SK-N-DZ (cell line): ENCODE measurements at places on chromosomes 7 and 10.
A peak's percentile ranks its signal among the peaks of the same experiment; 100 is the strongest.

- DNase-seq = no peak
Measured at GRCh38 chr7:32901629-32902028, 10.1 kb upstream of the KBTBD2 start.

DNA sequence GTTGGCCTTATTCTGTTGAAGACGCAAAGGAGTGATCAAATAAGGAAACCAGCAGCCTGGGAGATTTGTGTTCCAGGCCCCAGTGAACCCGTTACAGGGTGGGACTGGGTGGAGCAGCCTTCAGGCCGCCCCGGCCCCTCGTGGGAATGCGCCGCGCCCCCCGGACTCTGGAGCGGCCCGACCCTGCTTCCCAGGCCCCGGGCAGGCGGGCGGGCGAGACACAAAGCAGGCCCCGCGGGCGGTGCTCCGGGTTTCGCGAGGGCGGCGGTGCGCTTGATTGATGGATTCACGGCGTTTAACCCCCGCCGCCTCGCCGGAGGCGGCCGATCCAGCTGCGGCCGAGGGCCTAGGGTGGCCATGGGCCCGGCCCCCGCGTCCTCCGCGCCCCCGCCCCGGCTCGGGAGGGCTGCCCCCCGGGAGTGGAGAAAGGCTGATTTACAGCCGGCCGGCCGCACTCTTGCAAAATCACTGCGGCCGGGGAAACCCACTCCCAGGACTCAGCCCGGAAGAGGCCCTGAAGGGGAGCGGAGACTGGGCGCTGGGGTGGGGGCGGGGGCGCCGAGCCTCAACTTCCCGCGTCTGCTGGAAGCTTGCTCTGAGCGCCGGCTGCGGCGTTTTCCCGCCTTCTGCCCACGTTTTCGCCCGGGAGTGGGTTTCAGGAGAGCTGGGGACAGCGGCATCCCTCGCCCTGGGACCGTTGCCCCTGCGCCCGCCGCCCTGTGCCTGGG, 299.6 kb upstream of the NFE2L3 start:
- DNase-seq = peak; percentile 41

GRCh38 chr7:4725014-4725849, 43.1 kb downstream of the FOXK1 start:
- no peak for DNase-seq

- no peak for DNase-seq
Measured at GRCh38 chr10:68813559-68813958, 13.8 kb upstream of the STOX1 start.

DNA sequence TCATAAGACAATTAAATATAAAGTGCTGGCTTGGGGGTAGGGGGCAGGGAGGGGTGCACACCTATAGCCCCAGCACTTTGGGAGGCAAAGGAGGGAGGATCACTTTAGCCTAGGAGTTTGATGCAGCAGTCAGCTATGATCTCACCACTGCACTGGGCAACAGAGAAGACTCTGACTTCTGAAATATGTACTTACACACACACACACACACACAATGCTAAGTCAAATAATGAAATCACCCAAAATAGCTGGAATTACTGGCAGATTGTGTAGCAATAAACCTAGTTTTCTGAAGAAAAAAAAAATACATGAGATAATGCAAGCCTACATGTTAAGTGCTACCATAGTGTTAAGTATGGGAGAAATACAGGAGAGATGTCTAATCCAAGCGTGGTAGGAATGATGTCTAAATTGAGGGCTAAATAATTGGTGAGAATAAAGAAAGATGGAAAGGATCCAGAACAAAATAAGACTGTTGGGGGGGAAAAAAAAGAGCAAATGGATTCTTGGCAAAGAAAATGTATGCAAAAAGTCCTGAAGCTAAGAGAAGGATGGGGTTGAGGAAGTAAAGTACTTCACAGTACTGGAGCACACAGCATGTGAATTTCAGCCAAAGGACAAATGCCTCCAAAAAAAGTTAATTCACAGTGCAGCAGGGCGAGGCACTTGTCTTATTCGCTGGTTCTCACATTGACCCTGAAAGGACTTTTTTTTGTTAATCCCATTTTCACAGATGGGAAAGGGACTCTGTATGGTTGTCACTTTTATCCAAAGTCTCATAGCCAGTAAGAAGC, 73.9 kb downstream of the IGF2BP3 start:
- no peak for DNase-seq

DNA sequence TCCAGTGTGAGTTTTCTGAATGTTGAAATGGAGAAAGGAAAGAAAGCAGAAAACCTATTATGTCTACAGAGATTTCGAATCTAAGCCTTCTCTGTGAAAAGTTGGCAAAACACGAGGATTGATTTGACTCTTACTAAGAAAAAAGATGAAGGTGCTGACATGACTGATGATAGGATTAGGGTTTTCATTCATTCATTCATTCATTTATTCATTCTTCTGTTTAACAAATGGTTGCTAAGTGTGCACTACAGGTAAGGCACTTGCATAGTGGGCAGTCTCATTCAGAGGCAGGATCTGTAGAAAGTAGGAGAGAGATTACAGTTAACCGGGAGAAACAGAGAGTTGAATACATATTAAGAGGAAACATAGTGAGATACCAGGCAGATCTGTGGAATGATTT, 137.1 kb downstream of the ZNF365 start:
- no peak for DNase-seq

- DNase-seq = no peak
Measured at GRCh38 chr10:69472544-69472943, 21.3 kb downstream of the TSPAN15 start.

DNA sequence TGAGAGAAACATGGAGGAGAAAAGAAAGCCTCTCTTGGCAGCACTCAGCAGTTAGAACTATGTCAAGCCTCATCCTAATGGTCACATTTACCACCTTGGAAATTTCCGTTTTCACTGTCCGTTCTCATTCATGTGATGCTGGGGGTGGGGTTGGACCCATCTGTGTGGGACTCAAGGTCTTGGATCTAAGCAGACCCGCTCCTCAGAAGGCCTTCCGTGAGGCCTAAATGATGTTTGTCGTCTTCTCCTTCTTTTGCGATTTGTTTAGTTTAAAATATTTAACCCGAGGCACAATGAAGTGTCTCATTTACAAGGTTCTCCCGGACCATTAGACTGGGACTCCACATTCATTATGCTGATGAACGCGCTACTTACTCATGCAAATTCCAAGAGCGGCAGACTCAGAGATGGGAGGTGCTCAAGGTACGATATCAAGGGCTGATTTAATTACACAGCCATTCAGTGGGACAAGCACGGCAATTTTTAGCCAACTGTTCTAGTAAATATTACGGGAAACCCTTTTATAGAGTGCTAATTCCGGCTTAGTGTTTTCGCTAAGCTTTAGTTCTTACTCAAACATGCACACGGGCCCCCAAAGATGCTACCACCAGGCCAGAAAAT, 109.1 kb upstream of the EFCAB10 start:
- no peak for DNase-seq

- DNase-seq = no peak
Measured at GRCh38 chr10:51821045-51821444, 121.7 kb upstream of the CSTF2T start.

DNA sequence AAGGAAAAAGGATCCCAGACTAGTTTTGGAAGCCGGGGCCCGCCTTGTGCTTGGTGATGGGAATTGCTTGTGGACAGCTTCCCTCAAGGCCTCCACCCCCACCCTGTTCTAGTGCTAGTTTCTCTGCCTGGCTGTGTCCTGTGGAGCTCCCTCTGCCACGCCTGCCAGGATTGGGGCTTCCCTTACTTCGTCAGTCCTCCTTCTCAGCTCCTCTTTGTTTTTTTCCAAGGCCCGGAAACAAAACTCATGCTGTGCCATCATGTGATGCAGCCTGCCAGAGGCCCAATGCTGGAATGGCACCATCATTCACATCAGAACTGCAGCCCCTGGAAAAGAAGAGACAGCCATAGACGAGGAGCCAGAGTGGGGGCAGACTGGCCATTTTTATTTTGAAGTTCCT, 11.2 kb downstream of the YKT6 start:
- no peak for DNase-seq

- no peak for DNase-seq
Measured at GRCh38 chr10:92918603-92919002, 70.3 kb downstream of the EXOC6 start.

DNA sequence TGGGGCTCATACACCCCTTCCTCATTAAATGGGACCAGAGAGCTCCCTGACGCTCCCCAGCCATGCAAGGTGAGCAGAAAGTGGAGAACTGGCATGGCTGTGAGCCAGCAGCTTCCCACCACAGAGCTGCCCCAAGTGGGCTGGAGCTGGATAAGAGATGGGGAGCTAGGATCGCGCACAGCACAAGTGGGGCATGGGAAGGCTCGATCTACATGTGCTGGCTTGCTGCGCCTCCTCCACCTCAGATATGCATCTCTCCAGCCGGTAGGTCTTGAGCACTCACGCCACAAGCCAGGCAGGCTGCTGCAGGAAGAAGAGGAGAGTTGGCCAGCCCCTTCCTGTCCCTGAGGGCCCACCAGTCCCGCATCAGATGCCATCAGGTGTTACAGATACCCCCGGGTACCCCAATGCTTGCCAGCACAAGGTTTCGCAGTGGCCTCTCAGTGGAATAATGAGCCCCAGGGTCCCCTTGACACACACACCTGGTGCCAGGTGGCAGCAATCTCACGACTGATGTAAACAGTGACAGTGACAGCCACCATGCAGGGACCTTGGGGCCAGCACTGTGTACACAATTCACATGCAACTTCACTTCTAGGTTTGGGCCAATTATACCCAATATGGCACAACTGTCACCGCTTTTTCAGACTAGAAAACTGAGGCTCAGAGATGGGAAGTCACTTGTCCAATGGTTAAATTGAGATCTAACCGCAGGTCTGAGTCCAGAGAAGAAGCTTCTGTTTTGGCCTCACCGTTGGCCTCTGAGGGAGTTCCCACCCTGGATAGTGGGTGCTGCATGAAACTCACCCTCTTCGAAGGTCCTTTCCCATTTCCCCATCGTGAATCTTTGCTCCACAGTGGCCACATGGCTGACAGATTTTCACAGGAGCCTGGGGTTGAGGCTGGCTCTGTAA, 79.3 kb downstream of the OAT start:
- DNase-seq = peak; percentile 31

DNA sequence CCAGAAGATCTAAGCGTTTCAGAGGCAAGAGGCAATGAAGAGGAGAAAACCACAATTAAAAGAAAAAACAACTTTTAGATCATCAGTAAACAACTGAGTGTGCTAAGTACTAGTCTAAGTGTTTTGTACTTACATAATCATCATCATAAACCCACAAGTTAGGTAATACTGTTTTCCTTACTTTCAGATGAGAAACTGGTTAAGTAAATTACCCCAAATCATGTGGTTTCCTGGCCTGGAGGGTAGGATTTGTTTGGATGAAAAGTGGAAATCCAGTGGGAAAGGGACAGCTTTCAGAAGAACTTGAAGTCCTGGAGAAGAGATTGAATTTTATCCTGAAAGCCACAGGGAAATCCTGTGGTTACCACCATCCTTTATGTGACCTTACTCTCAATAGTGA, 463.3 kb downstream of the LRMDA start:
- no peak for DNase-seq

DNA sequence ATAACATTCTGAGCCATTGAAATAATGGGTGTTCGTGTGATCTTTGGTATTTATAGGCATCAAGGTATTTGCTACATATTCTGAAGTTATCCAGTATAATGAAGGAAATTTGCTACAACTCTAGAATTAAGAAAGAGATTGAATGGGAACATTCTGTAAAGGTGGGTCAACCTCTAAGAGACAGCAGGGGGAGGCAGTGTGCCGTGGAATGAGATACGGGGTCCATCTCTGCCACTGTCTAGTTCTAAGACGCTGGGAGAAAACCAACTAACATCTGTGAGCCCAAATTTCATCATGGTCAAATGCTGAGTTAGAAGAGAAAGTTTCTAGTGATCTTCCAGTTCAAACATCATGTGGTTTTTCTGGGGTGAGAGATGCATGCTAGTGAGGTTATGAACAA, 368.9 kb downstream of the SORCS1 start:
- peak; percentile 67 for DNase-seq

DNA sequence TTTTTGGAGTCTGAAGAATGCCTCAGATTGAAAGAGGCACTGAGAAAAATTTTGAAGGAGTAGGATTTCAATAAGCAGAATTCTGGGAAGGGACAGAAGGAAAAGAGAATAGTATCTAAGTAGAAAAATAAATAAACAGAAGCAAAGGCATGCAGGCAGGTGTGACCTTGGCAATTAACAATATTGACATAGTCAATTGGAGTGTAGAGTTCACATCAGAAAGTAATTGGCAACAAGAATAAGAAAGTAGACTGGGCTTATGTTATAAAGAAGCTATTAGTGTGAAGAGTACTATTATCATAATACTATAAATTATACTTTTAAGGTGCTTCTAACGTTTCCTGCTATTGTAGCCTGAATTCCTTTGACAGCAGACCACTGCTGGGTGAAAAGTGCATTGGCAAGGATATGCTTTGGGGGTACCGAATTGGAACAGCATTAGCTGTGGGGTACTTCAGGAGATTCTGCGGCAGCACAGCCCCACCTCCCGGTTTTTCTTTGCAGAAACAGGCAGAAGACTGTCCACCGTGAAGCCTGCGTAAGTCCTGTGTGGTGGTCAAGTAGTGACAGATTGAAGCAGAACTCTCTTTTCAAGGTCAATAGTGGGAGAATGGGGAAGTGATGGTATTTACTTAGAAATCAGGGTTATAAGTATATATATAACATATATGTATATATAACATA, 357.0 kb downstream of the THSD7A start:
- no peak for DNase-seq

DNA sequence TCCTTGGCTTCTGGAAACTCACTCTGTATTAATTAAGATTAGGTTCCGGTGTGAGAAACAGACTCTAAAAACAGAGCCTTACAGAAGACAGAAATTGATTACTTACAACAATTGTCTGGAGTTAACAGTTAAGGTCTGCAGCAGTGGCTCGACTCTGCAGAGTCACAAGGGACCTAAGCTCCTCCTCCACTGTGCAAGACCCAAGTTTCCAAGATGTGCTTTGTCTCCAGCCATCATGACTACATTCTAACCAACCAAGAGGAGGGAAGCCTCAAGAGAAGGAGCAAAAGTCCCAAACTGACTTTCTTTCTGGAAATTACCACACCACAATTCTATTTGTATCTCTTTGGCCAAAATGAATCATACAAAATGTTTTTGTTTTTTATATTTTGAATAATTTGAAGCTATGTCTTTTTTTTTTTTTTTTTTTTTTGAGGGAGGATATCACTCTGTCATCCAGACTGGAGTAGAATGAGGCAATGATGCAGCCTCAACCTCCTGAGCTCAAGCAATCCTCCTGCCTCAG, 14.2 kb upstream of the ODAD2 start:
- DNase-seq = no peak

- no peak for DNase-seq
Measured at GRCh38 chr10:96670786-96671185, 49.5 kb downstream of the PIK3AP1 start.

DNA sequence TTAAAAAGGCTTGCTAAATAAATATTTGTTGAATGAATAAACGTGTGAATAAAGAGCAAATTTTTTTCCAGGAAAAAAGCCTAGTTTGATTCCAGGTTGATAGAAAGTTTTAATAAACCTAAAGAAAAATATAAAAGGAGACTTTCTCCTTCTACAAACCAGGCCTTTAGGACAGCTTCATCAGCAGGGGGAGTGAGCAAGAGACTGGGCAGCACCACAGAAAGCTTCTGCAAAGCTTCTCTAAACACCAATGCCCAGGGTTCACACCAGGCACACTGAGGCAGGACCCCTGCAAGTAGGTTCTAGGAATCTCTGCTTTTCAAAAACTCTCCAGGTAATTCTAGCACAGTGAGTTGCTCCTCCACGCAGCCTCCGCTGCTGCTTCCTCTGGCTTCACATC, 66.4 kb upstream of the SEC61G start:
- no peak for DNase-seq
